ENCODE measurements at places on chromosomes 16 and 17.

- no peak for DNase-seq
Observed at GRCh38 chr16:1182316-1182671, 29.4 kb downstream of the CACNA1H start.

GRCh38 chr16:21950782-21951521, 2.2 kb upstream of the UQCRC2 start:
- no peak for DNase-seq

GRCh38 chr17:70961341-70961740, 792.0 kb downstream of the KCNJ2 start:
- DNase-seq: no peak

DNA sequence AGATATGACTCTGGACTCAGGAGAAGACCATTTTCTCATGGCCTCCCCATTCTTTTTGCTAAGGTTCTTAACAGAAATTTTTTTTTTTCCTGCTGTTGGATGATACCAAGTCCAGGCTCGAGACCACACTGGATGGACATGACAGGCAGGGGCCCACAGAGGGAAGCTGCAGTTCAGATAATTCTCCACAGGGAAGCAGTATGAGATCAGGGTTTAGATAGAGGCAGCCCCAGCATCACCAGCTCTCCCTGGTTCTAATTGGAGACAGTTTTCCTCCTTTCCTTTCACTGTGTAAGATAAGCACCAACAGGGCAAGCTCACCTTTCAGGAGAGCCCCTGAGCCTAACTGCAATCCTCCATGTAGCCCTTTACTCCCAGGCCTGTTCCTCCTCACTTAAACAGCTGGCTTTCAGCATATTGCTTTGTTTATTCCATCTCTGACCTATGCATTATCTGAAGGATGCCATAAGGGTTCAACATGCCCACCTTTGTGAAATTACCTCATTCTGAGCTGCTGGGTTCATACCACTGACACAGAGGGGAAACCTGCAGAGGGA, 108.1 kb downstream of the SNX11 start:
- no peak for DNase-seq

DNA sequence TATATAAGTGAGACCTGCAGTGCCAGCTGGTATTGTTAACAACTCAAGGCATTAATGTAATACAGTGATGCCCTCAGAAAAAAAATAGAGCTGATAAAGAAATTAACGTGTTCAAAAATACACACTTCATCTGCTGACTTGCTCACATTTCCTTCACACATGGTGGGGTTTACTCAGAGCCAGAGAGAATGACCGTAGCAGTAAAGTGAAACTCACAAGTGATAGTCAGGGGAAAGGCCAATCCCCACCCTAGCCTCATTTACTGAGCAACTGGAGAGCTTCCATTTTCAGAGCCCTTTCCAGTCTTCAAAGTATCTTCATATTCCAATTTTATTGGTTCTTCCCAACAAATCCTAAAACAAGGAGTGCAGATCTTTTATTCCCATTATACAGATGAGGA, 74.0 kb upstream of the HLF start:
- DNase-seq: no peak

GRCh38 chr16:30113031-30113710, at the start of gene GDPD3:
Gene GDPD3 (minus strand): TSS chr16:30113537. CDS start chr16:30113478, 59 bp downstream.
- no peak for DNase-seq

GRCh38 chr16:67170168-67170948, at the start of gene NOL3:
Gene NOL3 (plus strand): TSS chr16:67170538.
- no peak for DNase-seq

- no peak for DNase-seq
Observed at GRCh38 chr17:69218986-69219385, 9.6 kb downstream of the ABCA10 start.

DNA sequence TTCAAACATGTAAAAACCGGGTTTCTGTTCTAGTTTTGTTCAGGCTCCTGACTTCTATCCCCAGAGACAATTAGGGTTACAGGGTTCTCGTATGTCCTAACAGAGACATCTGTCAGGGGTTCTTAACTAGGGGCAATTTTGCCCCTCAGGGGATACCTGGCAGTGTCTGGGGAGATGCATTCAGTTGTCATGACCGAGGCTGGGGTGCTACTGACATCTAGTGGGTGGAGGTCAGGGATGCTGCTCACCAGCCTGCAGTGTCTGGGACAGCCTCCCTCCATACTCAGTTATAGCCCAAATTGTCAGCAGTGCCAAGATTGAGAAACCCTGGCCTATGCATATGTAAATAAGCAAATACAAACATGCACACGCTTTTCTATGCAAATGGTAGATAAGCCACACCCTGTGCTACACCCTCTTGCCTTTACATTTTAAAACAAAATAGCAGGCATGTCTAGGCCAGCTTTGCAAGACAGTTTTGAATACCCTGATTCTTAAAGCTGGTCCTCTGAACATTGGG, 37.4 kb downstream of the CLEC16A start:
- no peak for DNase-seq

GRCh38 chr16:17343728-17344127, 127.0 kb downstream of the XYLT1 start:
- DNase-seq: no peak

GRCh38 chr17:59332749-59333377, 1.4 kb downstream of the YPEL2 start:
- DNase-seq: peak; percentile 33

GRCh38 chr17:73510981-73511718, 133.1 kb downstream of the SDK2 start:
- no peak for DNase-seq

DNA sequence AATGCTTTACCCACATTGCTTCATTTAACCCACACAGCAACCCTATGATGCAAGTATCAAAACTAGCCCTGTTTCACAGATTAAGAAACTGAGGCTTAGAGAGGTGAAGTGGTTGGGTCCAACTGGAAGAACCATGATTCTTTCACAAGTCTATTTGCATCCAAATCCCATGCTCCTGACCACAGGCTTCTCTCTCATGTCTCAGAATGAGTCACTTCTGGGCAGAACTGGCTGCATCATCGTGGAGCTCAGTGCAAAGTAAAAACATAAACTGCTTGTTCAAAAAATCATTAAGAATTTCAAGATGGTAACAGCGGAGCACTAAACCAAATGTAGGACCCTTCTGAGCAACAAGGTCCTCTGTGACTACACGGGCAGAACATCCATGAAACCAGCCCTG, 20.2 kb upstream of the CES1 start:
- no peak for DNase-seq

DNA sequence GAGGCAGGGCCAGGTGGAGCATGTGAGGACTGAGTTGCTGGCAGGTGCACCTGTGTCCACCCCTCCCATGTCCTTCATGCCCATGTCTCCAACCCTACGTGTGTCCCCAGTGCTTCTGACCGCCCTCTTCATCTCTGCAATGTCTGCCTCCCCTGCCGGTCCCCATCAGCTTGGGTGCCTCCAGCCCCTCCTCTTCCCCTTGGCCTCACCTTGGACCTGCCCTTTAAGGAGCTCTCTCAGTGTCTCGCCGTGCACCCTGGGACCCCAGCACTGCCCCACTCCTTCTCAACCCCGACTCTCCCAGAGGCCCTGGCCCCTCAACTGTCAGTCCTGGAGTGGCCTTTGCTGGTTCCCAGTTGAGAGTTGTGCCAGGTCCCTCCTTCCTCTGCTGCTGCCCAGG, 15.0 kb downstream of the RIPOR1 start:
- DNase-seq: no peak

DNA sequence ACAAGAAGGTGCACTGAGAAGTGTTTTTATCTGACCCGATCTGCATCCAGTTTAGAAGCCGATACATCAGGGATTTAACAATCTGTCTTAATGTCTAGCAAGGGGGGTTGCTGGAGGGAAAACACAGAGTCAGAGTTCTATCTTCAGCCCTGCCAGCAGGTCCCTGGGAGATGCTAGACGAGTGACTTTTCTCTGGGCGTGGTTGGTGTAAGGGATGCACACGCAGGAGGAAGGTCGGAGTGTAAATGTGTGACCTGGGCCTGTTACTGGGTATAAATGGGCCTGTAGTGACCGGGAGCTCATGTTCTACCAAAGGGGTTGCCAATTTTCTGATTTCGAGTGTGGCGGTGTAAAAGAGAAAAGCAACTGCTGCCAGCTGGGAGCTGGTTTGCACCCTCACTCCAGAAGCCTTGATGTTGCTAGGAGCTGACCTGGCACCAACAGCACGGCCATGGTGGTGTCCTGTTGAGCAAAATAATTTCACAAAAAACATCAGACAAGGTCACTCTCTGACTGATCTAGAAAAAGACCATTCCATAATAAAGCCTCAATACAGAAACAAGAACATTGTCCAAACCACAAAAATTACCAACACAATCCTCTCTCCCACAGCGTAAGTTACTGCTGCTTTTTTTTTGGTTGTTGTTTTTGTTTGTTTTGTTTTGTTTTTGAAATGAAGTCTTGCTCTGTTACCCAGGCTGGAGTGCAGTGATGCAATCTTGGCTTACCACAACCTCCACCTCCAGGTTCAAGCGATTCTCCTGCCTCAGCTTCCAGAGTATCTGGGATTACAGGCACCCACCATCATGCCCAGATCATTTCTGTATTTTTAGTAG, 1.3 kb upstream of the KCTD13 start:
- DNase-seq: no peak

DNA sequence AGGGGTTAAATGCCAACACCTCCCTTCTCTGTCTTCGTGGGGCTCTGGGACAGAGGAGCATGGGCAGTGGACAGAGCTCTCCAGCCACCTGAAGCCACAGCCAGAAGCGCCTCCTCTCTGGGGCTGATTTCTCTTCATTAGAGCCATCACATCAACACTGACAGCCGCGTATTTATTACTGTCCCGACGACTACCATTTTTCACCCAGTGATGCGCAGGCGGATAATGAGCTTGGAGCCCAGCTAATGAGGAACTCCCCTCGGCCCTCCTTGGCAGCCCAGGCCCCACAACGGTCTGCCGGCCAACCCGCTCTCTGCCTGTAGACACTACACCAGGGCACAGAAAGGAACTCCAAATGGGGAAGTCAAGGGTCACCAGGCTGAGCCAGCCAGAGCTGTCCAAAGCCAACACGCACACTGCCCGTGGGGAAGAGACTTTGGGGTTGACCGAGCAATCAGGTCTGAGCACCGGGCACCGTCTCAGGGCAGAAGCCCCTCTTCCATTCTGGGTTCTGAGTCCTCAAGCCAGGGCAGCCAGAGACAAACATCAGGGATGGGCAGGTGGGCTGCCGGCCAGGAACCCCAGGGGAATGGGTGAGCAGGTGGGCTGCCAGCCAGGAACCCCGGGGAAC, 13.2 kb downstream of the SDK2 start:
- DNase-seq: no peak

GRCh38 chr16:68490829-68491575, 42.7 kb upstream of the SMPD3 start:
- DNase-seq: no peak
